ENCODE measurements at places on chromosomes 4 and X.

- no peak for DNase-seq
These were observed 42.7 kb downstream of the ASMT start for GRCh38 chrX:1657367-1658070.

- DNase-seq: no peak
These were observed 156.7 kb downstream of the MAPK10 start for GRCh38 chr4:86203176-86203575.

GRCh38 chr4:147782087-147782781 is 50.3 kb downstream of the ARHGAP10 start:
- no peak for DNase-seq

DNA sequence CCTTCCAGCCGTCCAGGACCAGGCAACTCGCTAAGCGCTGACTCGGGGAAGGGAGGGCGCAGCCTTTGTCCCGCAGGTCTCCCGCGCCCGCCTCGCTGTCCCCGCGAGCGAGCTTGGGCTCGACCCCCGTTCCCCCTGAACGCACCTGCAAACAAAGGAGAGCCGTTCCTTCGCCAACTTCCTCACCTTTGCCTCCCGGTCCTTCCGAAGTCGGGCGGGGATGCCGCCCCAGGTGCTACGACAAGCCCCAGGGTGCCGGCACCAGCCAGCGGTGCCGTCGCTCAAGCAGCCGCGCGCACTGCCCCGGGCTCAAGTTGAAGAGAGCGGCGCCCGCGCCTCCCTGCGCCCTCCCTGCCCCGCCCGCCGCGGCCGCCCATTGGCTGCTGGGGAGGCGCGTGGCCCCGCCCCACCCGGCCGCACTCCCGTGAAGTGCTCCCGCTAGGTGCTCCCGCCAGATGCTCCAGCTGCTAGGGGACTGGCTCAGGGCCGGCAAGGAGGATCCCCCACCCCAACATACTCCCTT is 107.1 kb downstream of the NSUN7 start:
- peak; percentile 69 for DNase-seq

- DNase-seq: no peak
These were observed 332.0 kb downstream of the GRXCR1 start for GRCh38 chr4:43224559-43224958.

DNA sequence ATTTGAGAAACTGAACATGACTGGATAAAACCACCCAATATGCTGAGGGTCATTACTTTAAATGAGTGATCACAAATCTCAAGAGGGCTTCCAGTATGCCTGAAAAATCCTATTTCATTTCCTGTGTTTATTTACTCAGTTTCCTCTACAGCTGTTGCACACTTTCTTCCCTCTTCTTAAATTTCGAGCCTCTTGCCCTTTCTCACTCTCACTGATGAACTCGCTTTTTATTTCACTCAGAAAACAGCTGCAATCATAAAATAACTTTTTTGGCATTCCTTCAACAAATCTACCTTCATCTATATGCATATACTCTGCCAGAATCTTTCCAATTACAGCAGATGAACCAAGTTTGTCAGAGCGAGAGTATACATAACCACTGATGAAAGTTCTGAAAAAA is 101.3 kb downstream of the EIF4E start:
- DNase-seq: no peak

- no peak for DNase-seq
These were observed 329.0 kb downstream of the NAF1 start for GRCh38 chr4:162837679-162838078.

- no peak for DNase-seq
These were observed 226.8 kb downstream of the SHOX start for GRCh38 chrX:857376-857775.

GRCh38 chr4:152016303-152016620 is 255.5 kb upstream of the GATB start:
- peak; percentile 45 for DNase-seq

GRCh38 chrX:106948641-106949040 is 28.4 kb downstream of the CLDN2 start:
- no peak for DNase-seq

DNA sequence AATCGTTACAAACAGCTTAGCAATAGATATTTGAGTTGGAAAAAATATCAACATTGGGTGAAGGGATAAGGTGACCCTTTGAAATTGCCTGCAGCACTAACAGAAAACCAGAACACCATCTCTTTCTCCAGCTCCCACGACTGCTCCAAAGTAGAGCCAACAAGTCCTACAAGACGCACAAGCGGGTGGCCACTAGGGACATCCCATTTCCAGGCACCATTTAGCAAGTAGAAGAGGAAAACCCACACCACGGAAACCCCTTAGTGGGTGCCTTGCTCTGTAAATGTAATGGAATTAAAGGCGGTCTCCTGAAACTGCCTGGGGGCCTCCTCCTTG is 1.9 kb downstream of the ARHGAP6 start:
- DNase-seq: no peak

DNA sequence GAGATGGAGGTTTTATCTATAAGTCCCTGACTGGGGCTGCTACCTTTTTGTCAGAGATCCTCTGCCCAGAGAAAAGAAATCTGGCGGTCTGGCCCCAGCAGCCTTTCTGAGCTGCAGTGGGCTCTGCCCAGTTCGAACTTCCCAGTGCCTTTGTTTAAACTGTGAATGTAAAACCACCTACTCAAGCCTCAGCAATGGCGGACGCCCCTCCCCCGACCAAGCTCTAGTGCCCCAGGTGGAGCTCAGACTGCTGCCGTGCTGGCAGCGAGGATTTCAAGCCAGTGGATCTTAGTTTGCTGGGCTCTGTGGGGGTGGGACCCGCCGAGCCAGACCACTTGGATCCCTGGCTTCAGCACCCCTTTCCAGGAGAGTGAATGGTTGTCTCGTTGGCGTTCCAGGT is 121.8 kb downstream of the TSPAN5 start:
- DNase-seq: no peak

GRCh38 chrX:39331082-39331704 is 529.9 kb downstream of the MID1IP1 start:
- no peak for DNase-seq

DNA sequence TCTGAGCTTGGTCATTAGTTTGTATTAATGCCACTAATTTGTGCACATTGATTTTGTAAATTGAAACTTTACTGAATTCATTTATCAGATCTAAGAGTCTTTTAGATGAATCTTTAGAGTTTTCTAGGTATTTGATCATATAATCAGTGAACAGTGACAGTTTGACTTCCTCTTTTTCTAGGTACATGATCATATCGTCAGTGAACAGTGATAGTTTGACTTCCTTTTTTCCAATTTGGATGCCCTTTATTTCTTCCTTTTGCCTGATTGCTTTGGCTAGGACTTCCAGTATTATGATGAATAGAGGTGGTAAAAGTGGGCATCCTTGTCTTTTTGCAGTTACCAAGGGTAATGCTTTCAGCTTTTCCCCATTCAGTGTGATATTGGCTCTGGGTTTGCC is 421.4 kb upstream of the CPXCR1 start:
- DNase-seq: no peak

- DNase-seq: no peak
These were observed 184.9 kb downstream of the COMMD8 start for GRCh38 chr4:47278631-47279030.

- no peak for DNase-seq
These were observed 1.6 kb downstream of the NHS start for GRCh38 chrX:17376431-17377077.

- DNase-seq: no peak
These were observed 15.0 kb downstream of the GAB3 start for GRCh38 chrX:154735695-154736393.

GRCh38 chr4:19455850-19456602 is 795.7 kb upstream of the SLIT2 start:
- no peak for DNase-seq

DNA sequence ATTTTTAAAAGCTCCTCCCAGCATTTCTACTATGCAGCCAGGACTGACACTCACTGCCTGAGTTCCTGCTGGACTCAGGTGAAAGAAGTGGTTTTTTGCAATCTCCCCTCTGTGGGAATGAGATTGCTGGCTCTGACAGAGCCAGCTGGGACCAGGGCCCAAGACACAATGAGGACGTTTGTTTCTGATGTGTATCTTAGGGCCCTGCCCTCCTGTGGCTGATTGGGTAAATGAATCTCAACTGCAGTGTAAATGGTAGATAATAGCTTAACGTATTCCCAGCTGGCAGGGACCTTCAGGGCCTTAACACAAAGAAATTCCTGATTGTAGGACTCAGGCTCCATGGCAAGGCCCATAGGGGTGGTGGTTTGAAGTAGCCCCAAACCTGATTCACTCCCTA is 85.8 kb upstream of the PRPS1 start:
- no peak for DNase-seq

DNA sequence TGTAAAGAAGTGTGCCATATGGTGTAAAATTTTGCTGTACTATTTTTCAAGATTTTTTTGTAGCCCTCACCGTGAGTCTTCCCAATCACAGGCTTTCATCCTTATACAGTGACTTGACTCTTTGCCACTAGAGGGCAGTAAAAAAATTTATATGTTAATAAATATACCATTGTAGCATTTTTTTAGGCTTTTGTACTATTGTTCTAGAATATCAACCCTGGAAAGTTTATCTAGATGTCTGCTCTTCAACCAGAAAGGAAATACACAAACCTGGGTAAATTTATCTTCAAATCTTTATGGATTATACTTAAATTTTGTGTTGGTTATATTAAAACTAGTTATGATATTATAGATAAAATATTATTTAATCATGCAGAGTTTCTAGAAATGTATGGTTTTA is 235.3 kb downstream of the TENM3 start:
- no peak for DNase-seq

GRCh38 chrX:11575332-11575731 is 90.4 kb downstream of the ARHGAP6 start:
- no peak for DNase-seq

DNA sequence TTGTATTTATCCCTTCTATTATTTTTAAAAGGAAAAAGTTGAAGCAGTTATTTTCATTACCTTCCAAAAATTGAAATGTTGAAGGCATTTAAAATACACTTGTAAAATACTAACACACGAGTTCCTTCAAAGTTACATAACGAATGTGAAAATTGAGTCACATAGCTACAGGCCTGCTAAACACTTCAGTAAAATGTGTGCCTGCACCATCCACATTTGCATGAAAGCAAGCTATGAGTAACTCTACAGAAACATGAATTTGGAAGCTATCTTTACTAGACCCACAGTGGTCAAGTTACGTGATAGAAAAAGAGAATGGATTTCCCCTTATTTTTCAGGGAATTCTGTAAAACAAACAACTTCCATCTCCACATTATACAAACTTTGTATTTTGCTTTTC is 1148.8 kb upstream of the PCDH7 start:
- no peak for DNase-seq

DNA sequence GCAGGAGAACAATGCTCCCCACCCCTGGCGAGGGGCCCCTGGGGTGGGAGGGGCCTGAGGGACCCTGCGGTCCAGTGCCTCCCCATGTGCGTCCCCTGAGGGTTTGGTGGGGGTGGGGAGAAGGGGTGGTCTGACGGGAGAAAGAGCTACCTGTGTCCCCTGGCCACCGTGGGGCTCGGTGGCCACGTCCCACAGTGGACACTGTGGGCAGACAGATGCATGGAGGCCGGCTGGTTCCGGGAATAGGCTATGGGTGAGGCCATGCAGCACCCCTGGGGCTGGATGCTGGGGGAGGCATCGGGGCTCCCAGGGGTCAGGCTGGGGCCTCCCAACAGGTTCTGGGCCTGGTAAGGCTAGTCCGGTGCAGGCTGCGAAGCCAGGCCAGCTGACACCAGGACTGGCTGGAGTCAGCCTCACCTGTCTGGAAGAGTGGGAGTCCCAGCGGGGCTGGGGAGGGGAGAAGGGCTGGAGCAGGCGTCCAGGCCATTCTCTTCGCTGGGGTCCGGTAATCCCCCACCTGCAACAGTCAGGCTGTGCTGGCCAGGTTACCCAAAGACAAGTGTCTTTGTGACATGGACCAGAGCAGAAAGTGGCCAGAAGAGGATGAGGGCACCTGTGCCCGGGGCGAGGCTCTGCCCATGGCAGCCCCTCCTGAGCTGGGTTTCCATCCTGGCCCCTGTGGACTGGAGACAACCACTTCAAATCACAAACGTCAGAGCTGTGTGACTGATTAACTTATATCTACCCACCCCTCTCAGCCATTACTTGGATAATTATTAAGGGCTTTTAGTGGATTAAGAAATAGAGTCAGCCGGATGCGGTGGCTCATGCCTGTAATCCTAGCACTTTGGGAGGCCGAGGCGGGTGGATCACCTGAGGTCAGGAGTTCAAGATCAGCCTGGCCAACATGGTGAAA is 1.4 kb upstream of the FAM53A start:
- peak; percentile 53 for DNase-seq

DNA sequence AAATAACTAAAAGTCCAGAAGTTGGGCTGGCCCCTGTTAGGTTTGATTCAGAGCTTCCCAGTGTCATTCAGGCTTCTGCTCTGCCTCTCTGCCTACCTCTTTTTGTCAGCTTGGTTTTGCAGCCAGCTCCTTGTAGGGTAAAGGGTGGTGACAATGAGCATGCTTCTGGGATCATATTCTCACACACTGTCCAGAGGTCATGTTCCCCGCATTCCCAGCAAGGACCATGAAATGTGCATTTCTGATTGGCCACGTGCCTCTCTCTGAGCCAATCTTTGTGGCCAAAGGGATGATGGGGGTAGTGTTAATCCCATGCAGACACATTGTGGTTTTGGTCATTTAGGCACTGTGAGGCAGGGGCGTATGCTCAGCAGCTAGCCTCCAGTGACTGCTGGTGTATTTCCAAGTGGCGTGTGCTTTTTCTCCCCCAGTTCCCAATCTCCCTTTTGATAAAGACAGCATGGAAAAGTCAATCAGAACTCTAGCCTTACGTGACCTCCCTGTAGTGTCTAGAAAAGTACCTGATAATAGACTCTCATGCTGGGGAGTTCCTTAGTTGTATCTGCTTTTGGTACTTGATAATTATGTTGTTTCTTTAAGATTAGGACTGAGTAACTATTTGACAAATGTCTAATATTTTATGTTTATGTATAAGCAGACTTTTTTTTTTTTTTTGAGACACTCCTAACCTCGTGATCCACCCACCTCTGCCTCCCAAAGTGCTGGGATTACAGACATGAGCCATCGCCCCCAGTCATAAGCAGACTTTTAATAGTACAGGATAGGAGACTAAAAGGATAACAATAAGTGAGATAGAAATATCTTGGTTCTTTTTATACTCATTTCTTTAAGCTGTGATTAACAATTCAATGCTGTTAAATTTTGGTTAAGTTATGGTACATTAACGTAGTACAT is 57.8 kb downstream of the KIAA0232 start:
- no peak for DNase-seq

- DNase-seq: no peak
These were observed 39.0 kb downstream of the GUCY1A1 start for GRCh38 chr4:155705664-155706063.

GRCh38 chr4:150570862-150571261 is 11.1 kb upstream of the MAB21L2 start:
- no peak for DNase-seq
